ENCODE measurements at places on chromosomes 2 and 18.

GRCh38 chr18:73407506-73407905, 539.7 kb upstream of the NETO1 start:
- DNase-seq = no peak

- DNase-seq = no peak
These were observed 53.4 kb upstream of the KLF7 start for GRCh38 chr2:207219081-207219630.

- DNase-seq = no peak
These were observed 49.3 kb downstream of the CD226 start for GRCh38 chr18:69898241-69898861.

- DNase-seq = no peak
These were observed 30.2 kb upstream of the CABYR start for GRCh38 chr18:24108641-24109040.

DNA sequence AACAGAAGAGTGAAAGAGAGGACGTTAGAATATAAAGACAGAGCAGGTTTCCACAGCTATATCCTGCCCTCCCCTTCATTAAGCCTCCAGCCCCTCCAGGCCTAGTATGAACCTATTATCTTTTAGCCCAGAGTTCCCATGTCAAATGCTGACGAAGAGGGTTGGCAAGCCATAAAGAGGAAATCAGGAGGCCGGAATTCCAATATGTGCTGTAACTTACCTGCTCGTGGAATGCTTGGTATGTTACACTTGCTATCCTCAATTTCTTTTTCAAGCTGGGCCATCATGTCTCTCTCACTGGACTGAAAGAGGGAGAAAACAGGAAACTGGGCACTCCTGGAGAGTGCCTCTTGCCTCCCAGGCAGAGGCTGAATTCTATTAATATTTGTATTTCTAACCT, 264.1 kb downstream of the TRIB2 start:
- no peak for DNase-seq

DNA sequence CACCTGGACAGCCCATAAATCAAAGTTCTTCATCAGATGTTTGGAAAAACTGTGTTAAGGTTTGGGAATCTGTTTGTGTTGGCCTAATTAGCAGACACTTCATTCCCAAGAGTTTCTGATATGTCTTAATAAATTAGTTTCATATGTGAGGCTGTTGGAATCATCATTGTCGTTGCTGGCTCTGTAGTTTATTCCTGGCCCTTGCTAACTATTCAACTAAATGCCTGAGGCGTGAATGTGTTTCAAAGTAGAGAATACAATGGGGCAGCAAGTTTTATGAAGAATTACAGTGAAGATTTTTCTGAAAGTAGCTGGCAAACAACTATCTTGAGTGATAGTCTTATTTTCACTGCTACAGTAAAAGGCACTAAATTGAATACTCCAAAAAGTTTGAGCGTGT, 141.1 kb downstream of the PARD3B start:
- DNase-seq = no peak

- DNase-seq = no peak
These were observed 169.3 kb upstream of the NXPH2 start for GRCh38 chr2:138949517-138949916.

GRCh38 chr2:176455816-176456291, 186.6 kb downstream of the MTX2 start:
- no peak for DNase-seq

DNA sequence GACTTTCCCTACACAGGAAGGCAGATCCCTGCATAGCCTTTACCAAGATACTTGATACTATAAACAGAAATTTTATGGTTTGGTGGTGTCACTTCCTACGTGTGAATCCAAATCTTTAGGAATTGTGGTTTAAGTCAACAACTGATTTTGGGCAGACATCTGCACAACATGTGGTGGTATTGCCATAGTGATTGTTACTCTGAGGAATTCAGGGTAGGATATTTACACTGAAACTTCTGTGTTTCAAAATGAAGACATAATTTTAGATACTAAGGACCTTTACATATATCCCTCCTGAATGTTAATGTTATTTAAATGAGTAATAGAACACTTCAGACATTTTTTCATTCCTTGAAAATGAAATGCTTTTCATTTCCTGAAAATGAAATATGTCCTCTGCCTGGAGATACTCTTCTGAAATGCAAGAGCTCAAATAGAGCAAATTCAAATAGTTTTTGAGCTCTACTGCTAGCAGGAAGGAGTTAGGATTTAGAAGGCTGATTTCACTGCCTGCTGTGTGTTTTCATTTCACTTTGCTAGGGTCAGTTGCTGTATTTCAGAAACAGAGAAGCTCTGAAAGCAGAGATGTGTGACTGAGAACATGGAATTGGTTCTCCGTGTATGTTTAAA, 77.2 kb downstream of the MDH1 start:
- no peak for DNase-seq

DNA sequence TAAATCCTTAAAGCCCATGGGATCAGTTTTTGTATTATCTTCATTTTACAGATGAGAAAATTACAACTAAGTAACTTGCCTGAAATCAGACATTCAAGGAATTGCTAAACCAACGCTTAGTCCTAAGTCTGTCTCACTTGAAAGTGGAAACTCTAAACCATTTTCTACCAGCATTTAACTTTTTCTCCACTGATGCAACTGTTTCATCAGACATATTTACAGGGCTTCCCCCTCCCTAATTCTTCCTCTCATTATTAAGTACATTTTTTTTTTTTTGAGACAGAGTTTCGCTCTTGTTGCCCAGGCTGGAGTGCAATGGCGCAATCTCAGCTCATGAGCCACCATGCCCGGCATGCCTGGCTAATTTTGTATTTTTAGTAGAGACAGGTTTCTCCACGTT, 88.6 kb downstream of the ACVR1C start:
- no peak for DNase-seq

- DNase-seq = no peak
These were observed 34.8 kb downstream of the MYO3B start for GRCh38 chr2:170212625-170213280.

DNA sequence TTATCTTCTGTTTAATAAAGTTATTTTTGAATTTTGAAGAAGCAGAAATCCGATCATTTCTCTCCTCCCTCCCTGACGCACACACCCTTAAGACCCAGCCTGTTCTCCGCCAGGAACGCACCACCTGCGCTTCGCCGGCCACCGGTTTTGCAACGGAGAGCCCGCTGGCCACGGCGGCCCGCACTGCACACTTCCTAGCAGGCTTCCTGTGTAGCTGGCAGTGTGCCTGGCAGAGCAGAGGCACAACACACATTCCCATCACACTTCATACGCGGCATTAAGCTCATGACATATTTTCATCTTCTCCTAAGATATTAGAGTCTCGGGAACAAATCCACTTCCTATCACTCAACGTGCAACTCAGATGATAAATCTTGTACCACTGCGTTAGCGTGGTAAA, 148.0 kb downstream of the HDAC4 start:
- peak; percentile 77 for DNase-seq

GRCh38 chr2:174593574-174594203, 3.9 kb downstream of the WIPF1 start:
- no peak for DNase-seq

- DNase-seq = no peak
These were observed 627 bp downstream of the CDCA7 start for GRCh38 chr2:173355132-173355865.

DNA sequence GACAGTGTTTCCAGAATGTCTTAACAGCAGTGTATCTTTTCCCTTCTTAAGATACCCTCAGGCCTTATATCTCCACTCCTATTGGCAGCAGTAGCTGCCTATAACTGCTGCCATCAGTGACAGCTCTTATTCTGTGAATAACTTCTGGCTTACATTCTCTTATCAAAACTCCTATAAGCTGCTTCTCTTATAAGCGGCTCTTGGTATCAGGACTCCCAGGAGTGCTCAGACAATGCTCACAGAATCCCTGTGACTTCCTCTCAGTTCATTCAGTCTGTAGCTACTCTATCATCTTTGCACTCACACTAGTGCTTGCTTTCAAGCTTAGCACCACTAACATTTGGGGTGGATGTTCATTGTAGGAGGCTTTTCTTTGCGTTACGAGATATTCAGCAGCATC, 143.7 kb upstream of the CDH7 start:
- no peak for DNase-seq

GRCh38 chr2:107259408-107260195, 373.6 kb upstream of the ST6GAL2 start:
- DNase-seq = no peak

- no peak for DNase-seq
These were observed 35.6 kb downstream of the GDF7 start for GRCh38 chr2:20702563-20702962.

- no peak for DNase-seq
These were observed 106.4 kb downstream of the CTAGE1 start for GRCh38 chr18:22311301-22311700.

- DNase-seq = no peak
These were observed 213.0 kb upstream of the RAB6C start for GRCh38 chr2:129766374-129766993.

- no peak for DNase-seq
These were observed 2.7 kb downstream of the ZNF532 start for GRCh38 chr18:58867281-58867961.

DNA sequence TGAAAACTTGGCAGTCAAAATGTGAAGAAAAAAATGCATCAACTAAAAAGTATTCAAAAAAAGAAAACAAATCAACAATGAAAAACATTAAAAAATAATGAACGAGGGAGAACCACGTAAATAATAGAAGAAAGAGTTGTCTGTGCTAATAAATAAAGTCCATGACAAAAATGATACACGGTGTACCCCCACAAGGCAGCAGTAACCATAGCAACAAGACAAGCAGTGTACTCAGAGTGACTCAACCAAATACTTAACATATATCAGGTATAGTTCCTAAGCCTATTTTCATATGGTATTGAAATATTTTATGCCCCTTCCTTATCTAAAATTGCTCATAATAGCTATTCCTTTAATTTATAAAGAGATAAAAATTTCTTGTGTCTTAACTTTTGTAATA, 162.3 kb upstream of the TMEM200C start:
- no peak for DNase-seq

- DNase-seq = no peak
These were observed 56.9 kb upstream of the SPRED2 start for GRCh38 chr2:65489269-65489668.

GRCh38 chr2:173109253-173110188, 33.9 kb downstream of the MAP3K20 start:
- no peak for DNase-seq

GRCh38 chr2:144925886-144926285, 406.0 kb upstream of the ZEB2 start:
- DNase-seq = no peak

GRCh38 chr2:30216157-30216556, 15.2 kb upstream of the LBH start:
- DNase-seq = no peak

- DNase-seq = no peak
These were observed 19.1 kb downstream of the PROKR1 start for GRCh38 chr2:68662466-68662865.

GRCh38 chr2:72271766-72272641, 124.3 kb upstream of the CYP26B1 start:
- DNase-seq = no peak

Measured in coronary artery (tissue), 2 donors.